Suppressor macrophage (primary cell): ENCODE measurements at places on chromosomes 1 and 21.
A peak's percentile ranks its signal among the peaks of the same experiment; 100 is the strongest.

GRCh38 chr1:198656500-198656932 is 17.7 kb downstream of the PTPRC start:
- peak; percentile 82 for DNase-seq

- no peak for DNase-seq
These were observed 10.2 kb upstream of the NAV1 start for GRCh38 chr1:201528631-201529252.

- no peak for DNase-seq
These were observed 1.4 kb upstream of the PIK3R3 start for GRCh38 chr1:46133781-46134350.

GRCh38 chr1:33715195-33715811 is 148.6 kb upstream of the HMGB4 start:
- no peak for DNase-seq

DNA sequence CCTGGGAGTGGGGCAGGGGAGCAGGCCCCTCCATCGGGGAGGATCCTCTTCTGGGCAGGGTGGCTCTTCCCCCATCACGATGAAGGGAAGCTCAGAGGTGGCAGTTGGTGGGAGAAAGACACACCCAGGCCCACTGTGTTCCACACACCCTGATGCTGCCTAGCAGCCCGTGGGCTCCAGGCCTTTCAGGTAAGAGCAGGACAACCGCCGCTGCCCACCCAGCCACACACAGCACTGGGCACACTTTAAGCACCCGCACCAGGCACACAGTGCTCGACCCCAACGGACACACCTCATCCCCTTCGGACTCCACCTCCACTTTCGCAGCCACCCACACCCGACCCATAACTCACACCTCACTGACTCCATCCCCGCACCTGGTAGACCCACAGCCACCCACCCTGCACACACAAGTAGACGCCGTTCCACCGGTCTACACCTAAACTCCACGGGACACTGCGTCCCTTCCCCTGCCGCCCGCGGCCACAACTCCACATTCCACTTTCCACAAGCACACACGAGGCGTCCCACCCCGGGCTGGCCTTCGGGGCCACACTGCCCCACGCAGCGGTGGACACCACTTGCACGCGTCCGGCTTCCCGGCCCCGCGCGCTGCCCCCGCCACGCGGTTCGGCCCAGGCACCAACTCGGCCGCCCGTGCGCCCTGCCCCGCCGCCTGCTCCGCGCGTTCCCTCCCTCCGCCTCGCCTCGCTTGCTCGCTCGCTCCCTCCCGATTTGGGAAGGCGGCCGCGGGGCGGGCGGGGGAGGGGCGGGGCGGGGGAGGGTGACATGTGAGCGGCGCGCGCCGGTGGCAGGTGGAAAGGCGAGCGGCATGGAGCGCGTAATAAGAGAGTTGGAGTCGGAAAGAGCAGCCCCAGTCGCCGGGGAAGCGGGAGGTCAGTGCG is at the start of gene KCNQ4:
TSS of gene KCNQ4 (plus strand) at position 787 of the 905 bp plus-strand sequence. CDS start 307 bp downstream, outside the sequence.
- peak; percentile 12 for DNase-seq

GRCh38 chr1:209624558-209625549 is 27.4 kb downstream of the LAMB3 start:
- peak; percentile 55 for DNase-seq

DNA sequence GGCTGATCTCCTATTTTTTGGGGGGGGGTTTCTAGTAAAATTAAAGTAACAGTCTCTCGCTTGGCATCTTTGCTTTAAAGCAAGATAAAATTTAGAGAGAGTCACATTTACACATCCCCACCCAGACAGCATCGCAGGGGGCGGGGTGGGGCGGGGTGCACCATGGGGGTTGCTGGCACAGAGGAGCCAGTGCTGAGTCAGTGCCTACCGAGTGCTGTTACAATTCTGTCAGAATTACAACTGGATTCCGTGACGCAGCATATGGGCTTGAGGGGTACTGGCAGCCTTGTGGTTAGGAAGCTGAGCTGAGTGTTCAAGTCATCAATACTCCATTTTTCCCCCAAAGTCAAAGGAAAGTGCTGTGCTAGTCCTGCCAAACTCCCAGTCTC is 175.9 kb downstream of the PRDM16 start:
- DNase-seq: no peak

GRCh38 chr1:5502311-5503194 is 489.7 kb downstream of the NPHP4 start:
- no peak for DNase-seq
